T-helper 22 cell (primary cell): ENCODE measurements at places on chromosomes 1 and 21.

- DNase-seq = no peak
These were observed 26.6 kb downstream of the ARHGEF16 start for GRCh38 chr1:3481046-3481445.

GRCh38 chr1:155070158-155070621 is 6.7 kb downstream of the EFNA4 start:
- no peak for DNase-seq

- no peak for DNase-seq
These were observed 50.3 kb downstream of the CDC7 start for GRCh38 chr1:91550961-91551360.

GRCh38 chr1:21575351-21575942 is 66.2 kb downstream of the ALPL start:
- DNase-seq = no peak

- no peak for DNase-seq
These were observed at the start of gene CTSS for GRCh38 chr1:150765296-150765976. CTSS (minus strand) TSS chr1:150765778; CDS start chr1:150764763, 1,015 bp downstream.

- no peak for DNase-seq
These were observed 111.3 kb downstream of the ERG start for GRCh38 chr21:38386967-38387366.
